G401 (cell line): ENCODE measurements at places on chromosomes 11 and 22.

DNA sequence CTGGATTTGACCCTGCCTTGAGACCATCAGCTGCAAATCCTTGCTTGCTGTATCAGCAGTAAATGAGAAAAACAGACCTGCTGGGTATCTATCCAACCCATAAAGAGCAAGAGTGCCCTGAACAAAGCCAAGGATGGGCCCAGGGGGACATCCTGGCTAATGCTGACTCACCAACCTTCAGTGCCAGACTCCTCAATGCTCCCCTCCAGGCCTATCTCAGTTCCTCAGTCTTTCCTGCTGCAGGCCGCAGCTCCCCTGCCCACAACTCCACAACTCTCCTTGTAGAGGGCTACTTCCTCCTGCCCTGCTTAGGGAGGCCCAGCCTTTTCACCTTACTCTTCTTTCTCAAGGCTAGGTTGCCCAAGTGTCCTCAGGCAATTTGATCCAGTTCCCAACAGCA, 2.6 kb downstream of the LAMTOR1 start:
- no peak for DNase-seq

- no peak for DNase-seq
These were observed 36.3 kb downstream of the HORMAD2 start for GRCh38 chr22:30116362-30117117.

GRCh38 chr11:102238391-102238821, 78.9 kb upstream of the BIRC3 start:
- DNase-seq = no peak

DNA sequence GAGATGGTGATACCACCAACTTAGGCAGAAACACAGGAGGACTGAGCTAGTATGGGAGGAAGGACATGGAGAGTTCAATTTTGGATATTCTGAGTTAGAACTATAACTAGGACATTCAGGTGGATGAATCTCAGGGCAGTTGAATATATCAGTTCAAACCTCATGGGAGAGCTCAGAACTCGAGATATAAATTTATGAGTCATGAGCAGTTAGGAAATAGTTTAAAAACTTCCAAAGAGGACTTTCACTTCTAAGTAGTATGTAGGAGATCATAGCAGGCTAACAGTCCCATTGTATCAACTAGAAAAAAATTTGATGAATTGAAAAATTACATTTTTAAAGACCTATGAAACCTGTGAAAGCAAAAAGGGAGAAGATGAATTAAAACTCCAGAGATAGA, 436.2 kb upstream of the LARGE1 start:
- no peak for DNase-seq

- DNase-seq = no peak
These were observed 44.9 kb downstream of the OSBPL5 start for GRCh38 chr11:3120071-3120792.
